ENCODE measurements at places on chromosomes 16 and 17. TPM values are rescaled to one million over a fixed set of nuclear protein-coding genes. Genes with fewer than 3 reads are reported as not detected.

GRCh38 chr17:2343421-2343820 is 6.1 kb downstream of the SGSM2 start:
- no peak for DNase-seq
- peaks cover 3% of the 10 kb centered on the region for H3K36me3 ChIP-seq
- H3K27ac ChIP-seq = no peak overlapping the region
- no peaks in the 10 kb centered on the region for H3K27me3 ChIP-seq
- H3K4me3 ChIP-seq = no peak overlapping the region

GRCh38 chr16:56068816-56069215 is 122.5 kb upstream of the GNAO1 start:
- DNase-seq = no peak
- H3K27me3 ChIP-seq = peaks cover 2% of the 10 kb centered on the region
- no peaks in the 10 kb centered on the region for H3K4me1 ChIP-seq
- no peak overlapping the region for H3K27ac ChIP-seq
- H3K36me3 ChIP-seq = no peaks in the 10 kb centered on the region
- H3K4me3 ChIP-seq = no peak overlapping the region

GRCh38 chr16:65828296-65828695 is 538.2 kb upstream of the CDH5 start:
- peaks cover 3% of the 10 kb centered on the region for H3K27me3 ChIP-seq
- H3K4me1 ChIP-seq = peaks cover 2% of the 10 kb centered on the region
- DNase-seq = no peak
- no peak overlapping the region for H3K27ac ChIP-seq

- no peak for DNase-seq
- no peak overlapping the region for H3K27ac ChIP-seq
- H3K4me3 ChIP-seq = no peak overlapping the region
- no peaks in the 10 kb centered on the region for H3K36me3 ChIP-seq
- peaks cover 8% of the 10 kb centered on the region for H3K27me3 ChIP-seq
Measured at GRCh38 chr16:24896439-24896838, 50.7 kb downstream of the SLC5A11 start.

- H3K4me3 ChIP-seq = no peak overlapping the region
- no peak overlapping the region for H3K27ac ChIP-seq
- DNase-seq = no peak
- H3K36me3 ChIP-seq = no peaks in the 10 kb centered on the region
- peaks cover 4% of the 10 kb centered on the region for H3K4me1 ChIP-seq
Measured at GRCh38 chr17:28957277-28957991, 6.1 kb upstream of the PHF12 start.

DNA sequence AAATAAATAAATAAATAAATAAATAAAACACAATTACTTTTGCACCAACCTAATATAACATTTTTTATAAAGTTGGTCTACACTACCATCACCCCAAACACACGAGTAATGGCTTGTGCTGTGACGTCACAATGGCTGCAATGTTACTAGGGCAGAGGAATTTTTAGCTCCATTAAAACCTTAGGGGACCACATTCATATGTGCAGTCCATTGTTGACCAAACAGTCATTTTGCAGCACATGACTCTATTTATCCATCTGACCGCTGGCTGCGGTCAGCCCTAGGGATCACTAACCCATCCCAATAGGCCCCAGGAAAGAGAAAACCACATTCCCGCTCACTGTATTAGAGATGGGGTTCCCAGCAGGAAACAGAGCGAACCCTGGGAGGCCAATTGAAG is 9.6 kb downstream of the CDH5 start:
- no peak overlapping the region for H3K4me3 ChIP-seq
- H3K4me1 ChIP-seq = no peaks in the 10 kb centered on the region
- H3K27me3 ChIP-seq = no peaks in the 10 kb centered on the region

DNA sequence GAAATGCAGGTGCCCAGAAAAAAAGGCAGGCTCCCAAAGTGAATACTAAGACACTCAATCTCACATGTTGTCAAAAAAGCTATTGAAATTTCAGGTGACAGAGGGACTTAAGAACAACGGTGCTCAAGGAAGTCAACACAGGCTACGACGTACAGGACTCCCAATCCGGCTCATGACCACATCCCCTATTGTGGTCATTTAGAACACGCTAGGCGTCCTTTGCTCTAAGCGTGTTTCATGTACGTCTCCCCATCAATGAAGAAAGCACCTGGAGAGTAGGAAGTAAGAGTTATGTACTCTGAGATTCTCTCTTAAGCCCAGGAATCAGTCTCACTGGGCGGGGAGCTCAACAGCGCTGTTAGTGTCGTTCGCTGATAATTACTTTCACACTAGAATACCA is 94.1 kb downstream of the MRM3 start:
- H3K27ac ChIP-seq = no peak overlapping the region
- no peak overlapping the region for H3K4me3 ChIP-seq
- no peaks in the 10 kb centered on the region for H3K27me3 ChIP-seq
- peaks cover 6% of the 10 kb centered on the region for H3K36me3 ChIP-seq

DNA sequence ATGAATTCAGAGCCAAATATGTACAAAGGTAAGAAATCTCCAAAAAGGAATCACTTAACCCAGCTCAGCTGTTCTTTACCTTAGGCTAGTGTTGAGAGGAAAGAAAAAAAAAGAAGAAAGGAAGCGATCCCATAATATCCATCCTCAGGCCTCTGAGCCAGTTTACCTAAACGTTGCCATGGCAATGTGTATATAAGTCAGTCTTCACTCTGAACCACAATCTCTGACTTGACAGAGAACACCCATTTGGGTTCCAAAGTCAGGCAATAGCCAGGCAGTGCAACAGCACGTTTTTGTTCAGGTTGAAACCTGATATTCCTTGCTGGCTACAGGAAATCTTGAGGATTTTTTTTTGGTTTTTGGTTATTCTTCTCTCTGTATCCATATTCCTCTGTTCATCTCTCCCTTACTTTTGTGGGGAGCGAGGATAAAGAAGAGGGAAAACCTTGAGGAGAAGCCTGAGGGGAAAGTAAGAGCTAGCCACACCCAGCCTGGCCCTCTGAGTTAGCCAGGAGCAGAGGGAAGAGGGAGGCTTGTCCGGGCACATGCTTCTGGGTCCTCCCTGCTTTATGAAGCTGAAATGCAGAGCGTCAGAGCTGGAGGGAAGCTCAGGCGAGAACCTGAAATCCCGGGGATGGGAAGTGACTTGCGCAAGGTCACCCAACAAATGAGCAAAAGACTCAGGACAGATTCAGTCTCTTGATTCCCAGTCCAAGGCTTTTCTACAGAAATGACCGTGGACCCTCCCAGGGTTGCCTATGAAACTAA is 152.7 kb downstream of the SOX9 start:
- peaks cover 2% of the 10 kb centered on the region for H3K27me3 ChIP-seq
- no peak overlapping the region for H3K4me3 ChIP-seq
- no peak overlapping the region for H3K27ac ChIP-seq
- H3K36me3 ChIP-seq = no peaks in the 10 kb centered on the region
- no peak for DNase-seq

DNA sequence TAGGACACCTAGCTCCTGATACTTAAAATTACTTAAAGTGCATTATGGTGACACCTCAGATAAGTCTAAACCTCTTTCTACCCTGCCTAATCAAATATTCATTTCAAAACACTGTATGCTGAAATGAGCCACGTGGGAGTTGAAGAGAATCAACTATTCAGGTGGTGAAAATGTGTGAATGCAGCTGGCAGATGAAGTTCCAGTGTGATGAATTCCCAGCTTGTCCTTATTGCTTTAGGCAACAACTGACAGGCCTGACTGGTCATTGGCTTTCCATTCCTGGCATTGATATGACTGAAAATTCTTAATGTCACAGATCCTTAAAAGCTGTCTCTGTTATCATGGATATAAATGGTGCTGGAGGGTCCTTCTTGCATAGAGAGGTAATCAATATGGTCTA is 301.9 kb upstream of the TBX2 start:
- H3K4me1 ChIP-seq = no peaks in the 10 kb centered on the region
- H3K27me3 ChIP-seq = no peaks in the 10 kb centered on the region
- no peak for DNase-seq
- H3K27ac ChIP-seq = no peak overlapping the region
- H3K36me3 ChIP-seq = peaks cover 3% of the 10 kb centered on the region

DNA sequence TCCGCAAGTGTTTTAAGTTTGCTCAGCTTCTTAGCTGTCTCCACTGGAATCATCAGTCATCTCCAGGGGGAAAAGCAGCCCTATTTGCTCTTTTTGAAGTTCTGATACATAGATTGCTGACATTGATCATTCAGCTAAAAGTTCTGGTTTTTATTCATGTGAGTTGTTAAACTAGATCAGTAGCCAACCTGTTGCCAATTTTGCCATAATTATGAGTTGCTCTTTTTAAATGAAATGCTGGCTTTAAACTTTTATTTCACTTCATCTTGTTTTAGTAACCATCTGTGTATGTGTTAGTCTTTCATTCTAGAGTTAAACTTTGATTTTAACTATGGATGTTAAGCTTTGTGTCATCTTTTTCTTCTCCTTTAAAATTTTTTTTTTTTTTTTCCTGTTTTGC is 12.5 kb downstream of the UTP18 start:
- H3K36me3 ChIP-seq = peaks cover 37% of the 10 kb centered on the region
- no peaks in the 10 kb centered on the region for H3K27me3 ChIP-seq
- DNase-seq = no peak

GRCh38 chr17:78828470-78829185 is 12.0 kb downstream of the USP36 start:
- H3K27me3 ChIP-seq = no peaks in the 10 kb centered on the region
- no peak for DNase-seq
- peaks cover 14% of the 10 kb centered on the region for H3K4me1 ChIP-seq
- H3K4me3 ChIP-seq = no peak overlapping the region

DNA sequence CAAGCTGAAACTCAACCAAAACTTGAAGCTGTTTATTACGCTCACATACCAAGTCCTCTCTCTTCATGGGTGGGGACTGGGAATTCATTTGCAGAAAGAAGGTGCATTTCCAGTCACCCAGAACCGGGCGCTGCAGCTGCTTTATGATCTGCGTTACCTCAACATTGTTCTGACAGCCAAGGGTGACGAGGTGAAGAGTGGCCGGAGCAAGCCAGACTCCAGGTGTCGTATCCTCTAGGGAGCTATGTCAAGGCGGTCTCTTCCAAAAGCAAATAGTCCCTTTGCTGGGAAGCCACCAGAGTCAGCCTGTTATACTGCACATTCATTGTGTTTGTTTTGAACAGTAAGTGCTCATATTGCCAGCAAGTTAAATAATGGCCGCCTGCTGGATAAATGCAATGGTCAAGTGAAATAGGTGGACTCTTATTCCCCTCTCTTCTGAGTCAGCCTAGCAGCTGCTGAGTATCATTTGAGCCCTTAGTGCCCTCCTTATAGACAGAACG is 12.7 kb downstream of the COG1 start:
- H3K4me3 ChIP-seq = no peak overlapping the region
- H3K4me1 ChIP-seq = peaks cover 8% of the 10 kb centered on the region
- no peak overlapping the region for H3K27ac ChIP-seq
- H3K27me3 ChIP-seq = no peaks in the 10 kb centered on the region
- peak; percentile 26 for DNase-seq

DNA sequence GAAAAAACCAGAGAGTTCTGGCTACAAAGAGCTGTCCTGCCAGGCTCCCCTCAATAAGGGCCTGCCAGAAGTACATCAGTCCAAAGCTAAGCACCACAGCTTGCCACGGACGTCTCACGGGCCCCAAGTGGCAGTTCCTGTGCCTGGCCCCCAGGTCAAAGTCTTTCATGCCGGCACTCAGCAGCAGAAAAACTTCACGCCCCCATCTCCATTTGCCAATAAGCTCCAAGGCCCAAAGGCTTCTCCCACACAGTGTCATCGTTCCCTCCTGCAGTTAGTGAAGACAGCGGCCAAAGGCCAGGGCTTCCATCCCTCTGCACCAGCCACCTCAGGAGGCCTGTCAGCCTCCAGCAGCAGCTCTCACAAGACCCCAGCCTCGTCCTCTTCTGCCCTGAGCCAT is 27.4 kb downstream of the UBN1 start:
- H3K36me3 ChIP-seq = peaks cover 48% of the 10 kb centered on the region
- DNase-seq = no peak
- no peak overlapping the region for H3K4me3 ChIP-seq
- H3K27me3 ChIP-seq = no peaks in the 10 kb centered on the region
- no peak overlapping the region for H3K27ac ChIP-seq

GRCh38 chr17:37164057-37164456 is 211.7 kb upstream of the C17orf78 start:
- peaks cover 9% of the 10 kb centered on the region for H3K4me1 ChIP-seq
- peaks cover 17% of the 10 kb centered on the region for H3K36me3 ChIP-seq
- no peaks in the 10 kb centered on the region for H3K27me3 ChIP-seq
- no peak overlapping the region for H3K27ac ChIP-seq
- no peak overlapping the region for H3K4me3 ChIP-seq
- no peak for DNase-seq

GRCh38 chr16:88553739-88554138 is 16.5 kb upstream of the ZC3H18 start:
- DNase-seq = no peak
- H3K27ac ChIP-seq = no peak overlapping the region
- H3K4me1 ChIP-seq = peaks cover 3% of the 10 kb centered on the region

GRCh38 chr16:4813251-4814003 is 11.0 kb upstream of the ROGDI start:
- no peak overlapping the region for H3K4me3 ChIP-seq
- no peak overlapping the region for H3K27ac ChIP-seq

DNA sequence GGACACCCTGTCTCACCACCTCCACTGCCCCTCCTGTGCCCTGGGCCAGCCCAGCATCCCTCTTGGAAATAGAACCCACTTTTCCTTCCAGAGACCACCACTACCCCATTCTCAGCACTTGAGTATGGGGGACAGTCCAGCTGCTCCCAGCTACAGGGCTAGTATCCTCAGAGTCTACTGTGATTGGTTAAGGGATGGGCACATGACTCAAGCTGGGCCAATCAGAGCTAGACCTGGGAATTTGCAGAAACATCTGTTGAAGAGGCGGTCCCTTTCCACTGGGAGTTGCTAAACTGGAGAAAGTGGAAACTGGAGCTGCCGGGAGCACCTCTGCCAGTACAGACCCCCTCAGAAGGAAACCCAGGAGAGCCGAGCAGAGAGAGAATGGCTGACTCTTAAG is 156.6 kb downstream of the GSG1L start:
- H3K4me1 ChIP-seq = no peaks in the 10 kb centered on the region
- no peak for DNase-seq
- peaks cover 34% of the 10 kb centered on the region for H3K27me3 ChIP-seq
- H3K36me3 ChIP-seq = peaks cover 1% of the 10 kb centered on the region
- H3K4me3 ChIP-seq = no peak overlapping the region
- no peak overlapping the region for H3K27ac ChIP-seq

GRCh38 chr16:25005445-25006306 is 9.5 kb downstream of the ARHGAP17 start:
- DNase-seq = no peak
- H3K27me3 ChIP-seq = no peaks in the 10 kb centered on the region
- H3K4me1 ChIP-seq = peaks cover 56% of the 10 kb centered on the region
- H3K36me3 ChIP-seq = no peaks in the 10 kb centered on the region
- no peak overlapping the region for H3K4me3 ChIP-seq

The ABCC12 gene
- total RNA-seq = not detected

The ENDOV gene
- total RNA-seq = 27.0 TPM

The HSD3B7 gene
- 12.3 TPM for total RNA-seq

The MAP2K4 gene
- 20.4 TPM for total RNA-seq

The CDRT4 gene
- 6.2 TPM for total RNA-seq

The SYNGR3 gene
- 0.74 TPM for total RNA-seq

Measured in chondrocyte (in vitro differentiated cells).